Left renal cortex interstitium (tissue), 4 donors: ENCODE measurements at places on chromosomes 6 and 20. TPM values are rescaled to one million over a fixed set of nuclear protein-coding genes. Genes with fewer than 3 reads are reported as not detected.

The B3GAT2 gene
- 2.2 TPM for polyA plus RNA-seq

- no peak for DNase-seq
These were observed 3.6 kb upstream of the CSTL1 start for GRCh38 chr20:23435626-23436539.

DNA sequence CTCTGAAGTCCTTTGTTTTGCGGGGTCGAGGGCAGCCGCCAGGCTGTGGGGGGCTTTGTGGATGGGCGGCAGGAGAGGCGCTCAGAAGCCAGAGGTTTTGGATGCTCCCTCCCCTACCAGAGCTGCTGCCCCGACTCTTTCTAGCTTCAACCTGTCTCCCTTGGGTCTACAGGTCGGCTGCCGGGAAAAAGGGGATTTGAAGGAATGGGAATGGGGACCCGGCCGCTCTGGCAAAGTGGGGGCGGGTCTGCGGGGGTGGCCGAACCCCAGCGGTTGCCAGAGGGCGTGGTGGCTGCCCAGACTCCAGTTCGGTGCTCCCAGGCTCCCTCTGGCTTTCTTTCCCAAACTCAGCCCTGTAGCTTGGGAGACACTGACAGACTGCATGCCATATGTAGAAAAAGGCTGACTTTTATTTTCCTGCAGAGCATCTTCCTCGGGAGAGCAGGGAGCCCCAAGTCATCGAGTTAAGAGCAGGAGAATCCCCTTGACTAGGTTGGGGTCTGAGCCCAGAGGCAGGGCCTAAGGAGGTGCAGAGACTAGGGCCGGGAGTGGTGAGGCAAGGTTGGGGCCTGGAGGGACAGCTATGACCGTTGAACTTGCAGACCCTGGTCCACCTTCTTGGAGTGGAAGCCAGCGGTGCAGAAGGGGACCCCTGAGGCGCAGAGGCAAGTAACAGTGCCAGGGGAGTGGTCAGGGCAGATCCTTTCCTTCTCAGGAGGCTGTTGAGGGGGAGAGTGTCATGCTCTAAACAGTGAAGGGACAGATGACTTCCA, 1.4 kb upstream of the PPP1R18 start:
- no peak for DNase-seq

The CST7 gene
- 0.39 TPM for polyA plus RNA-seq

DNA sequence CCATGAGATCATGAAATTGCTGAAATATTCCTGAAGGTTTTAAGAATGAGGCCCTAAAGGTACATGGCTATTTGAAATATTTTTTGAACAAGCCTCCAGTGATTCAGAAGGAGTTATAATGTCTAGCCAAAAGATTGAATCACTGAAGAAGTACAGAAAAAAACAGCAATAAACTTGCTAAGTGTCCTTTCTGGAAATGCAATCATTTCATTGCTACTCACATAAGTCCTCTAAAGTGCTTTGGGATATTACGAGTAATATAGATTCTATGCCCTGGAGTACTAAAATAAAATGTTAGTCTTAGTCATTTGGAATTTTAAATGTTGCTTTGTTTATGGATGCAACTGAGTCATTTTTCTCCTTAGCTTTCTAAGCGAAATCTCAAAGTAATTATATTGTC, 32.7 kb downstream of the CENPW start:
- DNase-seq, result no peak

- DNase-seq, result peak; percentile 26
These were observed 28.2 kb downstream of the CGA start for GRCh38 chr6:87066449-87067333.

GRCh38 chr6:37057678-37058077, 52.2 kb downstream of the FGD2 start:
- DNase-seq, result no peak

DNA sequence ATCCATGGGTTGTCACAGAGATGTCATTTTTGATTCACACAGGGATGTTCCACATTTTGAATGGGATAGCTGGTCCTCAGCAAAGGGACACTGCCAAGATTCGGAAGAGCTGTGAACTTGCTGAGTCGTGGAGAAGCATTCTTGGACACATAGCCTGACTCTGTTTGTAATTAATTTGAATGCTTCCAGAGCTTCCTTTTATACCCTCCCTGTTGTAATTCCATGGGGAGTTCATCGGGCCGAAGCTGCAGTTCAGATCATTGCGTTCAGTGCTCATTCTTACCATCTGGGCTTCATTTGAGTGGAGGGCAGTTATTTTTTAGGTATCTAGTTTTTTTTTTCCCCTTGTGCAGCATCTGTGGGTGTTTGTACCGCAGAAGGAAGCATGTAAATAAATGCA, 126.5 kb downstream of the SLC24A3 start:
- DNase-seq, result no peak

DNA sequence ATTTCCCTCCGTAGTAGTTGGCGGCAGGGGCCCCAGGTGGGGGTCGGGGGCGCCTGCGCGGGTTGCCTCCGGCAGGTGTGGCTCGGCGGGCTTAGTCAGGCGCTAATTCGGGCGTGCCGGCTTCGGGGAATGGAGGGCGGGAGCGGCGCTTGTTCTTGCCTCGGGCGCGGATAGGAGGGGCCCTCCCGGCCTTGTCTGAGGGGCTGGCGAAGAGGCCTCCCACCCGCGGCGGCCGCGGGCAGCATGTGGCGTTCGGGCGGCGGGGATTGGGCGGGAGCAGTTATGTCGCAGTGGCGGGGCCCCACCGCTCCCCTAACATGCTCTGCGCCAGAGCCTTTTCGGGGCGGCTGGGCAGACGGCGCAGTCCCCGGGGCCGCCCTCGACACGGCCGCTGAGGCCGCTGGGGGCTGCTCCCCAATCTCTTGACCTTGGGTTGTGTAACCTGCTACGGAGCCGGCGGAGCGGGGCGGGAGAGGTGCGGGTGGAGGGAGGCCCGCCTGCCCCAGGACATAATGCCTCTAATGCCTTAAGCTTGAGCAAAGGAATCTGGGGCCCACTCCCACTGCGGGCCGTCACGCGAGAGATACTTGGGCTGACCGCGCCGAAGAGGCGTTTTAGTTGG, 1.1 kb downstream of the AMD1 start:
- no peak for DNase-seq

DNA sequence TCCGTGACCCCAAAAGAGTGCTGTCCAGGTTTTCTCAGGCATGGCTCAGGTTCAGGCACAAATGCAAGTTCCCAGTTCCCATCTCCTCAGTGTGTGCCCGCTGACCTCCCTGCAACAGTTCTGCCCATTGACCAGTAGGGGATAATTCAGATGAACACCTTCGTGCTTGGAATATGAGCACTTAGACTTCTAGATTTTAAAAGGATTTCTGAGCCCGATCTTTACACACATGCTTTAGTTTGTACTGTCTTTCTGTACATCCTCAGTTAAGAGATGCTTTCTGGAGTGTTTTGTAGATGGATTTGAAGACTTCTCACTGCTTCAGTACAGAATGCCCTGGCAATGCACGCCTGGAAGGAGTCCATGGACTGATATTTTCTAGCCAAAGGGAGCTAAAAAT, 239.6 kb upstream of the PLCB4 start:
- DNase-seq, result no peak

The RAB44 gene
- 0.23 TPM for polyA plus RNA-seq

- DNase-seq, result no peak
These were observed 64.1 kb downstream of the LRRC1 start for GRCh38 chr6:53858913-53859312.

GRCh38 chr6:1328129-1328800, 16.4 kb downstream of the FOXQ1 start:
- DNase-seq, result no peak

The HSPA12B gene
- 15.9 TPM for polyA plus RNA-seq

- no peak for DNase-seq
These were observed 35.2 kb downstream of the RAB22A start for GRCh38 chr20:58344741-58345140.

DNA sequence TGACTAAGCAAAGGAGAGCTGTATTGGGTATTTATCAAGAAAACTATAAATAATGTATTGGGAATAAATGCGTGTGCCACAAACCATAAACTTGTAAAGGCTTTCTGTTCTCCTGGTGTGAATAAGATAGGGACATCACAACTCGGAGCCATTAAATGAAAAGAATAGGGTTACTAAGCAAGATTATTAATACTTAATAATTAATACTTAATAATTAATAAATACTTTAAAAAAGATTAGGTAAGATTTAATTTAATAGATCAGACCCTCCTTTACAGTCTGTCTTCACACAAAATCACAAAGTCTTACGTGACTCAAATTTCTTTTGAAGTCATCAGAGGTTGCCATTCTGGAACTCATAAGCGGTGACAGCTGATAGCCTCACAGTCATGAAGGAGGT, 648.9 kb downstream of the PRKN start:
- DNase-seq, result no peak

DNA sequence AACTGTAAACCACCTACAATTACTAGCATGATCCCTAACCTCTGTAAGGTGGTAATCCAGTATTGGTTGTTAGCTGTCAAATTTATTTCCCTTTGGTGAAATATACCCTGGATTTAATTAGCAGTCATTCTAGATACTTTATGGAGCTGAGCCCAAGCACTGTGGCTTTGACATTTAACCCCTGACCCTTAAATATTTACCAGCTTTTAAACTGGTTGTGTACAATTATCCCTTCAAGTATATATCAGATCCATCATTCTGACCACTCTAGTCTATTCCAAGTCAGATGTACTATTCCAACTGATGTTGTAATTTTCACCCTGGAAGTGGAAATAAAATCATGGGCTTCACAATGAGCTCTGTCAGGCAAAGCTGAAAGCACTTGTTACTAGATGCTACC, 229.6 kb downstream of the FOXC1 start:
- DNase-seq, result no peak

DNA sequence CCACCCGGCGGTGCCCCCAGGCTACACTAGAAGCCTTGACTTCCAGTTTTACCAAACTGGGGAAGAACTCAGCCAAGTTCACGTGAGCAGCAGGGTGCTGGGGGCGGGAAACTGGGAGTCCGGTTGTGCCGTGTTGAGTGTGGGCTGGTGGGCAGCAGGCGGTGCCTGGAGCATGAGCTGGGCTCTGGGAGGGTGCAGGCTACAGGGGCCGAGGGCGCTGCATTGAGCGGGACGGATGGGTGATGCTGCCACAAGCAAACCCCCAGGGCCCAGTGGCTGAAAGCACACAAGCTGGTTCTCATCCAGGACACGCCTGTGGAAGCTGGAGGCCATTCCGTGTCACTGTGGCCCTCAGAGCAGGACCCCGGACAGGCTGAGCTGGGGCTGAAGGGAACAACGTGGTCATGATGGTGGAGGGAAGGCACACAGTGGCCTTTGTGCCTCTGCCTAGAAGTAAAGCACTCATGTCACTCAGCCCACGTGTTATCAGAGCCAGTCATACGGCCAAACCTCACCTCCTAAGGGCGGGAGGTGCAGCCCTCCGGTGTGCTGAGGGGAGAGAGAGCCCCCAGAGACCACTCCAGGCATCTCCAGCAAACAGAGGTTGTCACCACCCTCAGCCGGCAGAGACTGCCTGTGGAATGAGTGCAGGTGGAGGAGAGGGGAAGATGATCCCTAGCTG, 29.5 kb downstream of the RBM38 start:
- no peak for DNase-seq

GRCh38 chr6:16322666-16323312, 84.4 kb downstream of the GMPR start:
- DNase-seq, result no peak

DNA sequence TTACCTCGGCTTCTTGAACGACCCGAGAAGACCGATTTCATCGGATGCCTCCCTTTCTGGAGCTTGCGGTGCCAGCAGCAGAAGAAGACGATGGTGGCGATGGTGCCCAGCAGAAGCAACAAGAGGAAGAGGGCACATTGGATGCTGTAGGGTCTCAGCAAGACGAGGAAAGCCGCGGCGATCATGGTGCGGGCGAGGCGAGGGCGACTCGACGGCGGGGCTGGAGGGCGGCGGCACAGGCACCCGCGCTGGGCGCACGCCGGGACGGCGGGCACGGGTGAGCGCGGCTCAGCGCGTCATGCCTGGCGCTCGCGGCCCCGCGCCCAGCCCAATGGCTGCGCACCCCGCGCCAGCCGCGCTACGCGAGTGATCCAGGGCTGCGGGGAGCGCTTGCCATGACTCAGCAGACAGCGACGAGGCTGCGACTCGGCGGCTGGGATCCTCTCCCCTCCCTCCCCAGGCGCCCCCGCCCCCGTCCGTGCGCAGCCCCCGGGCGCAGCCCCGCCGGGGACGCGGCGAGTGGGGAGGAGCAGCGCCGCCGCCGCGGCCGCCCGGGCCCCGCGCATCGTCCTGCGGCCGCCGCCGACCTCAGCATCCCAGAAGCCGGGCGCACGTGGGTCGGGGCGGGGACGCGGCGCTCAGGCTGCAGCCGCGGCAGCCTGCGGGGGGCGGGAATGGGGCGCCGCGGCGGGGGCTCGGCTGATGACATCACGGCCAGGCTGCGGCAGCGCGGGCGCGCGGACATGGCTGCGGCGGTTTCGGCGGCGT, at the start of gene BEND6:
Gene BEND6, plus strand, starts transcription at position 705 of the 768 bp plus-strand sequence. CDS start 26,704 bp downstream, outside the sequence.
- no peak for DNase-seq

DNA sequence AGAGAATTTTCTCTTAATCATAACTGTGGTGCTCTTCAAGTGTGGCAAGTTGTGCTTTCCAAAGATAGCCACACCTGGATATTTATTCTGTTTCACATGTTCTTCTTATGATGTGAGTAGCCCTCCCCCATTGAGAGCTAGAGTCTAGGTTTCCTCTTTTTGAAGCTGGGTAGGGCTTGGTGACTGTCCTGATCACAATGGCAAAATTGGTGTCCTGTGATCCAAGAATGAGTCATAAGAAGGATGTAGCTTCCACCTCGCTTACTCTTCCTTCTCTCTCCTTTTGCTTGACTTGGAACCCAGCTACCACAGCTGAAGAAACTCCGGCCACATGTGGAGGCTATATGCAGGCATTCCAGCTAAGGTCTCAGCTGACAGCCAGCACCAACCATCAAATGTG, 7.4 kb upstream of the IGF2R start:
- no peak for DNase-seq

- DNase-seq, result no peak
These were observed 105.1 kb downstream of the PHF3 start for GRCh38 chr6:63740709-63741108.
